CD8-positive, alpha-beta memory T cell (primary cell): ENCODE measurements at places on chromosomes 1 and 21.
A peak's percentile ranks its signal among the peaks of the same experiment; 100 is the strongest.

GRCh38 chr1:69914976-69915765 is 290.2 kb downstream of the LRRC40 start:
- DNase-seq = no peak

DNA sequence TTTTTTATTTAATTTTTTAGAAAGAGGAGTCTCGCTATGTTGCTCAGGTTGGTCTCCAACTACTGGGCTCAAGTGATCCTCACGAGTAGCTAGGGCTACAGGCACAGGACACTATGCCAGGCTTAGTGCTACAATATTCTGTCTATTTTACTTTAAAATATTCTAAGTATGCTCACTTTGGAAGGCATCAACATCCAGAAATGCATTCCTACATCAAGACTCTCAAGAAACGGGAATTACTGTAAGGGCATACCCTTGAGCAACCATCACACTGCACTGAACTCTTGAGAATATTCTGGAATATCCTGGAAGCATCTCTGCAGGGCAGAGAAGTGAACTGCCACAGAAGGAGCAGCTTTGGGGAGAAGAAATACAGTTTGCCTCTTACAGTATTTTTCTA is 565 bp upstream of the DMRTB1 start:
- no peak for DNase-seq

DNA sequence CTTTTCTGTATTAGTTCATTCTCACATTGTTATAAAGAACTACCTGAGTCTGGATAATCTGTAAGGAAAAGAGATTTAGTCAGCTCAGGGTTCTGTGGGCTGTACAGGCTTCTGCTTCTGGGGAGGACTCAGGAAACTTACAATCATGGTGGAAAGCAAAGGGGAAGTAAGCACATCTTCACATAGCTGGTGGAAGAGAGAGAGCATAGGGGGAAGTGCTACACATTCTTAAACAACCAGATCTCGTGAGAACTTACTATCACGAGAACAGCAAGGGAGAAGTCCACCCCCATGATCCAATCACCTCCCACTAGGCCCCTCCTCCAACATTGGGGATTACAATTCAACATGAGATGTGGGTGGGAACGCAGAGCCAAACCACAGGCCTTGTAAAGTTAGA is 37.9 kb upstream of the AHCTF1 start:
- DNase-seq = no peak

GRCh38 chr1:233909195-233909594 is 4.7 kb downstream of the SLC35F3 start:
- DNase-seq = no peak

DNA sequence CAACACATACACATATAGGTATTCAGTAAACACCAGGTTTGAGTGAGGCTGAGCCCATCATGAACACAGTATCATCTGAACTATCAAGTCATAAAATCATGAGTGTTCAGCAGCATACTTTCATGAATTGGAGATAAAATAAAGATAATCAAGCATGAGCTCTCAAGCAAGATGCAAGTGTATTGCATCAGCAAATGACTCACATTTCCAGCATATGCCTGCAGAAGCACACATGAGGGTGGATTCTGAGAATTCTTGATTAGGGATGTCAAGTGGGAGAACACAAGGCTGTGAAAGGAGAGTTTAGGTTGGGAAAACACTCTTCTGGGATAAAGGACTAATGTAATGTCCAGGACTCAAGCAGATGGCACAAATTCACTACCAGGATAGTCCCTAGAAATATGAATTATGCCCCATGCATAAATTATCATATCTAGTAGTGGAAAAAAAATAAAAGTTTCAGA is 299.2 kb downstream of the SRGAP2C start:
- no peak for DNase-seq

DNA sequence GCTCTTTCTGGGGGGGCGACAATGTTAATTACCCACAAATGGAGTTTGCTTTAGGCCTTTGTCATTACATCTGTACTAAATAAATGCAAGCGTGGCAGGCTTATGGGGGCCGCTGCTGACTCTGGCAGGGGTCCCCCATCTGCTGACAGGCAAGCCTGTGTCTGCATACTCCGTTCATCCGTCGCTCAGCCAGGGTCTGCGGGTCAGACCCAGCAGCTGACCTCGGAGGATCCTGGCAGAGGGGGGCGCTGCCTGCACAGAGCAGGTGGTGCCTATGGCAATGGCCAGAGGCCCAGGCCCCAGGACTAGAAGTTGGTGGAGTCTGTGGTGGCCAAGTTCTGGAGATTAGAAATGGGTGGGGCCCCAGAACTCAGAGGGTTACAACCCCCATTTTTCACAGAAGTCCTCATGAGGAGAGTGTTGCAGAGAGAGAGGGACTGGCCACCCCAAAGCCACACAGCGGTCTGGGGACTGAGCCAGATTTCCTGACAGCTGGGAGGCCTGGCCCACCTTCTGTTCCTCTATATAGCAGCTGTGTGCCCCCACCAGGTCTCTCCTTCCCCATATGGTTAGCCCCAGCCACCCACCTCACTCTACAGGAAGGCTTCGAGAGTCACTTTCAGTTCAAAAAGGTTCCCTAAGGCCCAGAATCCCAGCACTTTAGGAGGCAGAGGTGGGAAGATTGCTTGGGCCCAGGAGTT is 31.0 kb downstream of the TTC39A start:
- no peak for DNase-seq

- no peak for DNase-seq
Observed at GRCh38 chr21:15333136-15333710, 268.4 kb upstream of the NRIP1 start.

DNA sequence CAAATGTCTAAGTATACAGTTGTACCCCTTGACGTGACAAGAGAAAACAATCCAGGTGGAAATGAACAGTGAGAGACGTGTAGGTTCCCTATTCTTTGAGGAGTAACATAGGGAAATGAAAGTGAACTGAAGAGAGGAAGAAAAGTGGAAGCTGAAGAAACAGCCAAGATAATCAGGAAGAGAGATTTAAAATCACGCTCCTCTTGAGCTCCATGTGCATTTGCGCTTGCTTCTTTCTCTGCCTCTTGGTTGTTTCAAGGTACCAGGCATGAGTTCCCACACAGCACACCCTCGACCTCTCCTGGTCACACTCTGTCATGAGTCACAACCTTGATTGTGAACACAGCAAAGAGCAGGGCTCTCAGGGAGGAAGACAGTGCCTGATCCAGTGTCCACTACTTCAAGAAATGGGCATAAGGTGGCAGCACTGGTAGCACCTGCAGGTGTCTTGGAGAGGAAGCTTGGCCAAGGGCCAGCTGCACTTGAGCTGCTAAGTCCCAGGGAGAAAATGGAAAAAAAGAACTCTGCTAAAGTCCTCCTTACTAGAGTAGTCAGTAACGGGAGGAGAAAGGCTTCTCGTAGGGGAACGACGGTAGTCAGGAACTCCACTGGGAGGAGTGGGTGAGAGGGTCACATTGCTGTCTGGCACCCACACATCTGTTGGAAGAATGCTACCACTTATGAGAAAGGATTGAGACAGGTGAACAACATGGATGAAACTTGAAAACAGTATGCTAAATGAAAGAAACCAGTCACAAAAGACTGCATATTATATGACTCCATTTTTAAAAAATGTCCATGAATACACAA is 18.3 kb upstream of the ARID1A start:
- peak; percentile 24 for DNase-seq

DNA sequence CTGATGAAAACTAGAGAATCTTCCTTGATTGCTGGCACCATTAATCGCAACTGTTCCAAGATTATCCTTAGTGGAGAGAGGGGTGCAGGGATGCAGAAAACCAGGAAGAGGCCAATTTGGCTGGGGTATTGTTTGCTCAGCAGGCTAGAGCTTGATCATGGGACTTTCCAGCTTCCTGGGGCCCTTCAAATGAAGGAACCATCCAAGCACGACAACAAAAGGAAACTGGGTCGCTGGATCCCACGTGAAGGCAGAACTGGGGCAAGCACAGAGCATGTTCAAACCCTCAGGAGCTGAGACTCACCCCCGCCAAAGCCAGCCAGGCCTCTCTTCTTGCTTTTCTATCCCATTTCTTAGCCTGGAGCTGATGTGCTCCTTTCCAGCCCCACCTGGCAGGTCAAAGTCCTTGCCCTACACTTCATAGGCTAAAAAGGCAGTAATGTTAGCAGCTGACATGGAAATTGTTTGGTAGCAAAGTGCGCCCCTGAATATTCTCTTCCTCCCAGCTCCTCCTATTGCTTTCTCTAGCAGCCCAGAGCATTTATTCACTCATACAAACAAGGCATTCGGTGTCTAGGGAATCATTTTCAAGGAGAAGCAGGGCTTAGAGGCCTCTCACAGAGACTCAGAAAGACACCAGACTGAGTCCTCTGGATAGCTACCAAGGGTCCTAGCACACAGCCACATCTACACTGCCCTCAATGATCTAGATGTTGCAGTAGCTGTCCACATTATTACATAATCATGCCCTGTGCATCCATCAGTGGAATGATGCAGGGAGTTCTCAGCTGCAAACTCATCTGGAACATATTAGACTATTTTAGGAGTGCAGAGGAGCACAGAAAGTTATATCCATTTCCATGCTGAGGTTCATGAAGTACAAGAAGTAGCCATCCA is 11.5 kb downstream of the KCNA2 start:
- DNase-seq = no peak

- no peak for DNase-seq
Observed at GRCh38 chr1:201731592-201731991, 97.4 kb upstream of the IPO9 start.
